ENCODE measurements at places on chromosomes 13 and 19.

- no peak for DNase-seq
Observed at GRCh38 chr19:6551091-6551490, 20.3 kb downstream of the TNFSF9 start.

DNA sequence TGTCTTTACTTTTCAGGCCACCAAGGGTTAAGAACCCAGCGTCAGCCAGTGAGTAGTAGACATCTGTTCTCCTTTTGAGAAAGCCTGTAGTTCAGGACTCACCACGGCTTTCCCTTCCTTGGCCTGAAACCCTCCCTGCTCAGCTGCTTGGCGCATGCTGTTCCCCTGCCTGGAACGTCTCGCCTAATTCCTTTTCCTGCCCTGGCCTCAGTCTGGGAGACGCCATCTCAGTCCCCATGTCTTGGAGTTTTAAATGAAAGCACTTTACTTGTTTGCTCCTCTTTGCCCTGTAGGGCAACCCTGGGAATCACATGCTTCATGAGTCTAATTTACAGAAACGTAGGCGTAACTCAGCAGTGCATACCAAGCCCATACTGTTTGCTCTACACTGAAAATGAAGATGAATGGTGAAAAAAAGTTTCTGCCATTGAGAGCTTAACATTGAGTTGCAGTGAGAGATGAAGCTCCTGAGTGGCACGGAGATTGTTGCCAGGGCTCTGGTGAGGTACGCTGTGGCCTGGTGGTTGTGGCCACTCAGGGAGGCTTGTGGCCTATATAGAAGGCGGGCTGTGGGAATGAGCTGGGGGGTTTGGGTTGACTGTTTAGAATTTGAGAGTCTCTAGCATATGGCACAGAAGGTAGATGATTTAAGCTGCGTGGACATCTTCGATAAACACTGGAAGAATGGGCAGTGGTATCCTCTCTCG is 52.8 kb downstream of the GATAD2A start:
- DNase-seq = no peak

- no peak for DNase-seq
Observed at GRCh38 chr13:84870190-84870589, 929.0 kb downstream of the SLITRK6 start.

GRCh38 chr13:101690871-101691270 is 238.4 kb downstream of the ITGBL1 start:
- no peak for DNase-seq

DNA sequence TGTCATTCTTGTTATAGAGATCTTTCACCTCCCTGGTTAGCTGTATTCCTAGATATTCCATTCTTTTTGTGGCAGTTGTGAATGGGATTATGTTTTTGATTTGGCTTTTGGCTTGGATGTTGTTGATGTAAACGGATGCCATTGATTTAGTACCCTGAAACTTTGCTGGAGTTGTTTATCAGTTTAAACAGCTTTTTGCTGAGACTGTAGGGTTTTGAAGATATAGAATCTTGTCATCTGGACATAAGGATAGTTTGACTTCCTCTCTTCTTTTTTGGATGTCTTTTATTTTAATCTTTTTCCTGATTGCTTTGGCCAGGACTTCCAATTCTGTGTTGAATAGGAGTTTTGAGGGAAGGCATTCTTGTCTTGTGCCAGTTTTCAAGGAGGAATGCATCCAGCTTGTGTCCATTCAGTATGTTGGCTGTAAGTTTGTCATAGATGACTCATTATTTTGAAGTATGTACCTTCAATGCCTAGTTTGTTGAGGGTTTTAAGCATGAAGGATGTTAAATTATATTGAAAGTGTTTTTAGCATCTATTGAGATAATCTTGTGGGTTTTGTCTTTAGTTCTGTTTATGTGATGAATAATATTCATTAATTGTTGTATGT is 16.8 kb downstream of the ZNF431 start:
- DNase-seq = no peak

- no peak for DNase-seq
Observed at GRCh38 chr13:40479196-40479845, 187.1 kb downstream of the FOXO1 start.

- DNase-seq = peak; percentile 4
Observed at GRCh38 chr13:79196366-79196765, 209.7 kb downstream of the RBM26 start.

DNA sequence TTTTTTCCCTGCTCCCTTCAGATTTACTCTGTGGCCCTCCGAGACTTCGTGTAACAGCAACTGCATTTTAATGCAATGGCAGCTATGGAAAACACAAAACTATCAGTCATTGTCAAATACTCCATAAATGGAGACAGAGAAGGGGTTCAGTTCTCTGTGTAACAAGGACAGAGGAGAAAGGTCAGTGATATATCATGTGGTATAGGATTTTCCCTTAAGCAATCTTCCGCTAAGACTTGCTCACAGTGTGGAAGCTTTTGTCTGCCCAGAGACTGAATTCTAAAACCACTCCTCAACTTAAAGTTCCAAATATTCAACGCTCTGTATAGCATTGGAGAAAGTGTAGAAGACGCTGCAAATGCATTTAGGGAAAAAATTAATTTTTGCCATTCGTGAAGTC is 111.3 kb upstream of the EDNRB start:
- no peak for DNase-seq

- no peak for DNase-seq
Observed at GRCh38 chr13:32472194-32472621, 44.3 kb upstream of the N4BP2L1 start.

DNA sequence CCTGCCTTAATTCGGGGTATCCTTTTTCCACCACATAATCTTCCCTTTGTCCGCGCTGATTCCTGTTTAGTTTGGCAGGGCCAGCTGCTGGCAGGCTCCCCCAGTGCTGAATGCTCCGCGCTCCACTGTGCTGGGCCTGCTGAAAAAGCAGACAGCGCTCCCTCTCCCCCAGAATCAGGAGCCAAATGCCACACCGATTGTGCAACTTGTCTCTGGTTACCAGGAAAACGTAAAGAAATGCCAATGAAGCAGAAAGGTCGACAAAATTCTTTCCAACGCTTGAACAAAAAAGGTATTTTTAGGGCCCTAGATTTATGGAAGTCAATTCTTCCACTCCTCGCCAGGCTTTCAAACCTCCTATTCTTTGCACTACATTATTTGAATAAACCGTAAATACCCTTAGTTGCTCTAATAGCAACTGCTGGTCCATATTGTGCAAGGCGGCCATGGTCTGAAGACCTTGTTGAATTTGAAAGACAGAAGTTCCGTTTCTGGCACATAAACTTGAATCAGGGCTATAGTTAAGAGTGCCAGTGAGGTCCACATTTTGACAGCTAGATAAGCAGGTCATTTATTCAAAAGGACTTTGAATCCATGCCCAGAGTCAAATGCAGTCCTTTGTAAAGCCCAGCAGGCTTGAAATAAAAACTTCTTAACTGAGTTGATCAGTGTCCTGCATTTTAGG is 206.7 kb upstream of the RFC3 start:
- no peak for DNase-seq

Measured in stimulated activated CD4-positive, alpha-beta T cell treated with anti-CD3 and anti-CD28 coated beads, Interleukin-1b, Interleukin-23, amount 100 ng/mL, for 48 hours (primary cell).